Type B pancreatic cell (in vitro differentiated cells): ENCODE measurements at places on chromosomes 4 and X.

- H3K4me3 ChIP-seq = no peak overlapping the region
- no peak overlapping the region for H3K27ac ChIP-seq
- no peak for DNase-seq
- peaks cover 5% of the 10 kb centered on the region for H3K27me3 ChIP-seq
- H3K4me1 ChIP-seq = no peaks in the 10 kb centered on the region
Observed at GRCh38 chr4:152089584-152089983, 328.8 kb upstream of the GATB start.

DNA sequence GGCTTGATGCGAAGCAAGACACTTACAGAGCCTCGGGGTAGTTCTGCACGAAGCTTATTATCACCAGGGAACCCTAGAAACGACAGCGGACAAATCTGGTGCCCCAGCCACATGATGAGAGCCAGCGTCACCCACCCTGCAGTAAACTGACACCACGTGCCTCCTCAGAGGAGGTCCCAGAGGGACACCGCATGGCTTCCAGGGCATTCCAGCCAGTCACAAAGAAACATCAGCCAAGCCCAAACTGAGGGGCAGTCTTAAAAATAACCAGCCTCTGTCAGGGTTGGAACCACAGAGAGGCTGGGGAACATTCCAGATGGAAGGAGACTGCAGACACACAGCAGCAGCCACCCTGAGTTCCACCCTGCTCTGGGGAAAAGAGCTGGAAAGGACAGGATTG is 36.6 kb upstream of the HGFAC start:
- DNase-seq = no peak
- peaks cover 28% of the 10 kb centered on the region for H3K4me1 ChIP-seq
- no peak overlapping the region for H3K4me3 ChIP-seq

- H3K4me3 ChIP-seq = no peak overlapping the region
- peaks cover 95% of the 10 kb centered on the region for H3K27me3 ChIP-seq
- DNase-seq = no peak
- no peaks in the 10 kb centered on the region for H3K36me3 ChIP-seq
- no peaks in the 10 kb centered on the region for H3K4me1 ChIP-seq
Observed at GRCh38 chrX:119997570-119997969, 54.0 kb upstream of the NKAP start.

DNA sequence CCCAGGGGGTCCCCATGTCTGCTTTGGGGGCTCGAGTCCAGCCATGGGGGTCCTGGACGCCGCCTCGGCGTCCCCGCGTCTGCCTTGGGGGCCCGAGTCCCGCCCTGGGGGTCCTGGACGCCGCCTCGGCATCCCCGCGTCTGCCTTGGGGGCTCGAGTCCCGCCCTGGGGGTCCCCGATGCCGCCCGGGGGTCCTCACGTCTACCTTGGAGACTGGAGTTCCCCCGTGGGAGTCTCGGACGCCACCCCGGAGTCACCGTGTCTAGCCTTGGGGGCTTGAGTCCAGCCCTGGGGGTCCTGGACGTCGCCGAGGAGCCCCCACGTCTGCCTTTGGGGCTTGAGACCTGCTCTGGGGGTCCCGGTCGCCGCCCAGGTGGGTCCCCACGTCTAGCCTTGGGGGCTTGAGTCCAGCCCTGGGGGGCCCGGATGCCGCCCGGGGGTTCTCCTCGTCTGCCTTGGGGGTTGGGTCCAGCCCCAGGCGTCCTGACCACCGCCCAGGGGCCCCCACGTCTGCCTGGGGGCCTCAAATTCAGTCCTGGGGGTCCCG is 1.1 kb upstream of the GTPBP6 start:
- peaks cover 4% of the 10 kb centered on the region for H3K36me3 ChIP-seq
- H3K4me1 ChIP-seq = peaks cover 6% of the 10 kb centered on the region
- H3K4me3 ChIP-seq = peak overlapping the region; percentile 88
- H3K27ac ChIP-seq = peak overlapping the region; percentile 81
- peaks cover 8% of the 10 kb centered on the region for H3K27me3 ChIP-seq
- no peak for DNase-seq

DNA sequence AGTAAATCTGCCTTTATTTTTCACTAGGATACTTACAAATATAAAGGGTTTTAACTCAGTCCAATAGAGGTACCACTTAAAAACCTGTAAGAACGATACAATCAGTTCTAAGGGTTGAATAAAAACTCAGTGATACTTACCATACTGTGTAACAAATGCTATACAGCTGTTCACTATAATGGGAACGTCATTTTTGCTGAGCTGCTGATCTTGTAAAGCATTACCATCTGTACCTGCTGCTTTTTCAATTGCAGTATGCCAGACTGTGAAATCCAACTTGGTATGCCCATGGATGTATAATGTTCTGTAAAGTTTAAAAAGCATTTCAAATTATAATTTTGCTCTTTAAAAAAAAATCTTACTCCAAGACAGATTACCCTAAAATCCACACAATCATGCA is 111.2 kb downstream of the ARAP2 start:
- no peak overlapping the region for H3K4me3 ChIP-seq
- no peaks in the 10 kb centered on the region for H3K27me3 ChIP-seq
- no peak overlapping the region for H3K27ac ChIP-seq
- peaks cover 7% of the 10 kb centered on the region for H3K36me3 ChIP-seq

GRCh38 chr4:30172416-30172815 is 547.8 kb upstream of the PCDH7 start:
- no peaks in the 10 kb centered on the region for H3K36me3 ChIP-seq
- no peak for DNase-seq
- H3K27me3 ChIP-seq = no peaks in the 10 kb centered on the region
- H3K27ac ChIP-seq = no peak overlapping the region

- DNase-seq = no peak
- peaks cover 5% of the 10 kb centered on the region for H3K27me3 ChIP-seq
- peaks cover 42% of the 10 kb centered on the region for H3K4me1 ChIP-seq
- peak overlapping the region; percentile 40 for H3K27ac ChIP-seq
Observed at GRCh38 chr4:53520116-53520515, 71.2 kb downstream of the LNX1 start.

GRCh38 chrX:374596-374995 is 12.1 kb downstream of the PPP2R3B start:
- H3K27ac ChIP-seq = no peak overlapping the region
- H3K4me1 ChIP-seq = peaks cover 14% of the 10 kb centered on the region
- no peak for DNase-seq
- H3K36me3 ChIP-seq = no peaks in the 10 kb centered on the region

DNA sequence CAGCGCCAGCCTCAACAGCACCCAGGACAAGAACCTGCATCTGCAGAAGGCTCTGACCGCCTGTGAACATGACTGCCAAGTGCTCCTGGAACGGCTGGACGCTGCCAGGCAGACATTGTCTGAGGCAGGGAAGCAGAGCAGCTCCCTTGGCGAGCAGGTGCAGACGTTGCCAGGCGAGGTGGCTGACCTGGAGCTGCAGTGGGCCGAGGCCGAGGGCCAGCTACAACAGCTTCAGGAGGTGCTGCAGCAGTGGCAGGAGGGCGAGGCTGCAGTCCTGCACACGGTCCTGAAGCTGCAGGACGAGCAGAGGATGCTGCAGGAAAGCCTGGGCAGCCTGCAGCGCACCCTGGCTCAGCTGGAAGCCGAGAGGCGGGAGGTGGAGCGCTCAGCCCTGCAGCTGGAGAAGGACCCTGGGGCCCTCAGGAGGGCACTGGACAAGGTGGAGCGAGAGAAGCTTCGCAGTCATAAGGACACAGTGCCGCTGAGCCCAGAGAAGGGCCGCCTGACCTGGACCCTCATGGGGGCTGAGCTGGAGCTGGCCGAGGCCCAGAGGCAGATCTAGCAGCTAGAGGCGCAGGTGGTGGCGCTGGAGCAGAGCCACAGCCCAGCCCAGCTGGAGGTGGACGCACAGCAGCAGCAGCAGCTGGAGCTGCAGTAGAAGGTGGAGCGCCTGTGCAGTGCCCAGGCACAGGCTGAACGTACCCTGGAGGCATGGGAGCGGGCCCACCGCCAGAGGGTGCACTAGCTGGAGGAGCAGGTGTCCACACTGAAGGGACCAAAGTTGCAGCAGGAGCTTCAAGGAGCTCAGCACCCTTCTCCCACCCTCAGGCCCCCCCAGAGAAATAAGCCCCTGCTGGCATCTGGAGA is 16.4 kb downstream of the SMIM10L2A start:
- no peak overlapping the region for H3K27ac ChIP-seq
- no peaks in the 10 kb centered on the region for H3K36me3 ChIP-seq

DNA sequence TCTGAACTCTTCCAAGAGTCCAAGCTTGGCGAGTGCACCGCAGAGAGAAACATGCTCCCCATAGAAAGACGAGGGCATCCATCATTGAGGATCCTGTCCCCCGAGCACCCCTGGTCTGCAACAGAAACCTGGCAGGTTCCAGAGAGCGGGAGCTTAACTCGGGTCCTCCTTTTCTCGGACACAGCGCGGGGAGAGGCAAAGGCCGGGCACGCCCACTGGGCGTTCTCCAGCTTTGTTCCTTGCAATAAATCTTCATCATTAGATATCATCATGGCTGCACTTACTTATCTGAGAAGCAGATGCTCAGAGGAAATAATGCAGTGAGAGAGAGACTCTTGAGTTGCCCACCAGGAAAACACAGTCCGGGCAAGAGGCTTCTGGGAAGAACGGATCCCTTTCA is 90.1 kb upstream of the PSAPL1 start:
- DNase-seq = no peak
- no peak overlapping the region for H3K27ac ChIP-seq
- peaks cover 15% of the 10 kb centered on the region for H3K27me3 ChIP-seq
- H3K4me3 ChIP-seq = no peak overlapping the region
- H3K4me1 ChIP-seq = peaks cover 24% of the 10 kb centered on the region
- H3K36me3 ChIP-seq = no peaks in the 10 kb centered on the region

DNA sequence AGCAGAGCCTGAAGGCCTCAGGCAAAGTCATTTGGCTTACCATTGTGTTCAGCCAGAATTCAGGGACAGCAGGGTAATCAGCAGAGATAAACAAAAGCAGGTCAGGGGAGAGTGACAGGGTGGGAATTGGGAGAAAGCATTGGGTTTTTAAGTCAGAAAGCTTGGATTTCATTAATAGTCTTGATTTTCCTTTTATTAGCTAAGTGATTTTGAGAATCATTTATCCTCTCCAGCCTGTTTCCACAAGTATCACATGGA is 410.1 kb downstream of the HNRNPD start:
- no peak for DNase-seq
- H3K36me3 ChIP-seq = no peaks in the 10 kb centered on the region
- H3K4me1 ChIP-seq = peaks cover 22% of the 10 kb centered on the region
- no peak overlapping the region for H3K4me3 ChIP-seq
- no peak overlapping the region for H3K27ac ChIP-seq
- no peaks in the 10 kb centered on the region for H3K27me3 ChIP-seq

DNA sequence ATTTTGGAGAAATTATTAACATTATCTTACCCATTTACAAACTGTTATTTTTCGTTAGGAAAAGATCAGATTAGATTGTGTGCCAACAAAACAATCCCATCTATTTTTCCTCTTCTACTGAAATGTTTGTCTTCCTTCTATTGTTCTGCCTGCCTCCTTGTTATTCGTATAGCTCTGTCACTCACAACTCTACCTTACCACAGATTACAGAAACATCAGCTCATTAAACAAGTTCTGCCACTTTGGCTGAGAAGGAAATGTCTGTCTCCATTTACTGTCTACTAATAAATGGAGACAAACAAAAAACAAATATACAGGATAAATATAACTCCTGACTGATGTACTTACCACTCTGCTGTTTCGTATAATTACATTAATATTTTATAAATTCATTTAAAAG is 211.4 kb downstream of the ENOX2 start:
- no peak for DNase-seq
- H3K27ac ChIP-seq = no peak overlapping the region
- peaks cover 4% of the 10 kb centered on the region for H3K36me3 ChIP-seq
- H3K4me1 ChIP-seq = peaks cover 3% of the 10 kb centered on the region
- H3K4me3 ChIP-seq = no peak overlapping the region
- H3K27me3 ChIP-seq = no peaks in the 10 kb centered on the region

DNA sequence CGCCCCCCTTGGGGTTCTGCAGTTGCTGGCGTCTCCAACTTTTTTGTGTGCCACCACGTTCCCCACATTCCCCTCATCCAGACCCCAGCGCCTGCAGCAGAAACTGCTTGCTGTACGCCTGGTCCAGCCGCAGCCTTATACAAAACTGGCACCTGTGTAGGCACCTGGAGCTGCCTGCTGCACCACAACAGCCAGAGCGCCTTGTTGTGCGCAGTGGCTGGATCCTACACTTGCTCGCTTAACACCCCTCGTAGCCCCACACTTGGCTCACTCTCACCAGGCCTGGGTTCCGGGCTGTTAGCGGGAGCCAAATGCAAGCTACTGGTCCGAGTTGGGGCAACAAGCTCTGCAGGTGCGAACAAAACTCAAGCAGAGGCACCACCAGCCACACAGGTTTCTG is 136.8 kb downstream of the TECRL start:
- H3K36me3 ChIP-seq = no peaks in the 10 kb centered on the region
- no peak for DNase-seq
- no peaks in the 10 kb centered on the region for H3K27me3 ChIP-seq
- H3K27ac ChIP-seq = no peak overlapping the region

- no peak overlapping the region for H3K4me3 ChIP-seq
- H3K27me3 ChIP-seq = no peaks in the 10 kb centered on the region
- no peak for DNase-seq
- H3K36me3 ChIP-seq = no peaks in the 10 kb centered on the region
- H3K4me1 ChIP-seq = no peaks in the 10 kb centered on the region
Observed at GRCh38 chrX:135923353-135923752, 29.8 kb downstream of the SAGE1 start.

DNA sequence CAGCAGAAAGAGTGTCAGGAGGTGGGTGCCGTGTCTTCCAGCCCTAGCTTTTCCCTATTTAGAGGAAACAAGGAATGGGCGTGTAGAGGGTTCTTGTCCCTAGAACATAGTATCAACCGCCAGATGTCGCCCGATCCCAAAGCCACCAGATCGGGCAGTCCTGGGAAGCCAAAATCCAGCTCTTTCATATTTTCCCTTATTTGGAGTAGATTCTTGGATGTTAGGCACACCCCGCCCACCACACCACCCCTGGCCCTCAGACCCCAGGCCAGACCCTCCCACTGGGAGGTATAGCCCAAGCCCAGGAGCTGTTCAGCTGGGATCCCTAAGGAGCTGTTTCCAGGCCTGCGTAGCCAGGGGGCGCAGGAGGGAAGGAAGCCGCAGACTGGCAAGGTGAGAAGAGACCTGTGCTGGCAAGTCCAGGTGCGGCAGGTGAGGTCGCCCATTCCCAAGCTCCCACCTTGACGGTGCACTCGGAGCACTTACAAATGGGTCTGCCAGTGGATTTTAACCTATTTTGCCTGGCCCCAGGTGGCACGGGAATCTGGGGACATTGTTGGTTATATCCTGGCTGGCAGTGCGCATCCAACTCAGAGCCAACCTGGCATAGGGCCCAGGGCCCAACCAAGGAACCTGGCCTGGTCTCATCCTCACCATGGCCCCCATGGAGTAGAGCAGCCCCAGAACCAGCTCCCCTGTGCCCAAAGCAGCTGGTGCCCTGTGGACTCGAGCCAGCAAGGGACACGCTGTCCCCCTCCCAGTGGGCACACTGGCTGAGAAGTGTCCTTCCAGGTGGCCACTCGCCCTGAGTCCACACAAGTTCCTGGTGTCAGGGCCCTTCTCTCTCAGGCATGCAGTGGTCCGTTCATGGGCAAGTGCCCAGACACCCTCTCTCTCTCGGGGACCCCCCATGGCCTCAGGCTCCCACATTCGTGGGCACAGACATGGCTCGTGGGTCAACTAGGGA is 811 bp downstream of the FLNA start:
- peak overlapping the region; percentile 94 for H3K27ac ChIP-seq
- H3K4me1 ChIP-seq = no peaks in the 10 kb centered on the region
- H3K27me3 ChIP-seq = no peaks in the 10 kb centered on the region
- no peaks in the 10 kb centered on the region for H3K36me3 ChIP-seq

GRCh38 chr4:95563638-95564337 is 15.0 kb upstream of the UNC5C start:
- H3K27ac ChIP-seq = no peak overlapping the region
- DNase-seq = no peak
- H3K4me1 ChIP-seq = no peaks in the 10 kb centered on the region
- no peaks in the 10 kb centered on the region for H3K36me3 ChIP-seq

GRCh38 chrX:153984351-153985178 is 12.0 kb downstream of the TMEM187 start:
- H3K4me3 ChIP-seq = no peak overlapping the region
- no peaks in the 10 kb centered on the region for H3K27me3 ChIP-seq
- H3K27ac ChIP-seq = no peak overlapping the region
- peaks cover 5% of the 10 kb centered on the region for H3K36me3 ChIP-seq
- peaks cover 6% of the 10 kb centered on the region for H3K4me1 ChIP-seq
